ENCODE measurements at places on chromosomes 7 and 10.

DNA sequence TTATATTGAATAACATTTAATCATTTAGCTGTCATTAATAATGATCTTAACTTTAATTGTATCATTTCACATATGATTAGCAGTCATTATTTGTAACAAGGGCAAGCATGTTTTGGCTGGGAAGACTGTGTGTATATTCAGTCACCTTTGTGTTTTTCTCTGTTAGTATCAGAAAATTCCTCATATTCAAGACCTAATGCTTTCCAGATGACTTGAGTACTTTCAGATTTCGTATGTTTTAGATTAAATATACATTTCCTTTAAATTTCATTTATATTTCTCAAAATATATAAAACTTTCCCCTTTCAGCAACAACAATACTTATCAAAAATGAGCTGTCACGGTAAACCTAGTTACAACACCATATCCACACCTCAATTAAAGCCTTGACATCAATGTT, 6.3 kb upstream of the CACNA2D1 start:
- no peak for DNase-seq

GRCh38 chr7:41877118-41877517, 174.2 kb upstream of the INHBA start:
- DNase-seq = no peak

GRCh38 chr7:143245123-143245522, 18.1 kb upstream of the GSTK1 start:
- DNase-seq = peak; percentile 72

DNA sequence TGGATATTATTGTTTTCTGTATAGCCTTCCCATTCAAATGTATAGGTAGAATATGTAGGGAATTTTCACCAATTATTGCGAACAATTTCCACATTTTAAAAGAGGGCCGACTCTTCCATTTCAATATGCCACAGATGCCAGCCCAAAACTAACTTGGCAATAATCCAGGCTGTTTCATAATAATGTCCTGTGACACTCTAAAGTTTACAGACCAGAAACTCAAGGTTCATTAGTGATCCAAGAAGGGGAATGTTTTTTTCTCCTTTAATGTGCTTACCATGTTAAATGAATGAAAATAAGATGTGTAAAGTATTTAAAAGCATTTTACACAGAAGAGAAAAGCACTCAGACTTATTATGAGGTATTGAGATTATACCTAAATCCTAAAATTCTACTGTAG, 63.0 kb upstream of the FAM3C start:
- DNase-seq = no peak

DNA sequence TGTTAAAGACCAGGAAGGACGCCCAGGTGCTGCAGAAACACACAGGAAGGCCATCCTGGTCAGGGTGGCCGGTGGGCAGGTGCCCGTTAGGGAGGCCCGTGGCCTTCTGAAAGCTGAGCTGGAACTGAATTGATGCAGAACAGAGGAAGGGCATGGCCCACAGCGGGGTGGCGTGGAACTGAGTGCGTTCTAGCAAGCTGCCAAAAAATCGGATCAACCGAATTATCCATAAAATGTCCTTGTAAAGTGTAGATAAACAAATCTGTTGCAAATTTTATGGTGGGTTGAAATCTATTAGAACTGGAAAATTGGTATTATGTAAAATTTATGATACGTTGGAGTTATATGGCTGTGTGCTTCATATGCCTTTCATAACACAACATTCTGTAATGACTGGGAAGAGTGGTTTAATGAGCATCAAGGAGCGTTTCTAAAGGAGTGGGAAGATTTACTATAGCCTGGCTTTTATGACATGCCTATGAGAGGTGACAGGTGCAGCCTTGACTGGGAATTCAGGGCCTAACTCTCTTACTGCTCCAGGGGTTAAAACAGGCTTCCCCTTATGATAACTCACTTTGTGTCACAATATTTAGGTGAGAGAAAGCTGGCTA, 108.1 kb downstream of the GPR26 start:
- no peak for DNase-seq

GRCh38 chr10:124909563-124909962, 32.4 kb upstream of the ZRANB1 start:
- DNase-seq = no peak

DNA sequence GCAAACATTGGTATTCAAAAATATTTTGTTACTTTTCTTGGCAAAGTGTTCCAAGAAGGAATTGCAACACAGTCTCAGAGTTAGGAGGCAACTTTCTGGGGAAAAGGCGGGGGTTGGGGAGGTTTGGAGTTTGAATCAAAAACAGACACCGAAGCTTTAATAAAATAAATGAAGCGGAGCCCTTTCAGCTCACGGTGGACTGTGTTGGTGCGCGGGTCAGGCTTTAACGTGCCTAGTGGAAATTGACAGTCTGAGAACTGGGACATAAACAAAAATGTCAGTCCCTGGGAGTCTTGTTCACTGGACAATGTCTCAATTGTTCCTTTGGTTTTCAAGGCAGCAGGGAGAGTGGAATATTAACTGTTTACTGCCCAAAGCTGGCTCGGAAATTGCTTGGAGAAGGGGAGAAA, 109.3 kb downstream of the TCF7L2 start:
- DNase-seq = no peak

- DNase-seq = no peak
These were observed 7.6 kb upstream of the HILPDA start for GRCh38 chr7:128447941-128448564.
